ENCODE measurements at places on chromosomes 16 and 17. TPM values are rescaled to one million over a fixed set of nuclear protein-coding genes. Genes with fewer than 3 reads are reported as not detected.

DNA sequence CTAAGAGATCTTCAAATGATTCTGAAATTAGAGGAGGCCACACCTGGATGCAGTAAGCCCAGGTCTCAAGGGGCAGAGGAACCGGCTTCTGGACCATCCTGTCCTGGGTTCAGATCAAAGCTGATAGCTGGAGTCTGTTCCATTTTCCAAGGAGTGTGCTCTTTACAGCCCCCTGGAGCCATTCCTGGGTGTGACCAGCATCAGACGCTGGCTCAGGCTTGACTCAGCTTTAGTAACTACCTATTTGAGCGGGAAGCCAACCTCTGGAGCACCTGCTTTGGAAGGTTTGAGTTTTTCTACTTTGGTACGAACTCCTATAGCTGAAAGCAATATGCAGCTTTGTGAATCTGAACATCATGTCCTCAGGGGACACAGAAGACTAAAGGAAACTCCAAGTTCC lies 12.9 kb upstream of the BBS2 start:
- no peak for DNase-seq

GRCh38 chr16:75224306-75225082 lies 5.7 kb downstream of the CTRB1 start:
- DNase-seq: no peak

- no peak for DNase-seq
These were observed 61.2 kb upstream of the ENDOV start for GRCh38 chr17:80353718-80354275.

GRCh38 chr17:5234645-5235576 lies at the start of gene SCIMP:
Gene SCIMP, minus strand, starts transcription at chr17:5234860. Its CDS starts 105 bp downstream, at chr17:5234755.
- DNase-seq: no peak

- no peak for DNase-seq
These were observed 210.3 kb upstream of the FOXF1 start for GRCh38 chr16:86299882-86300610.

DNA sequence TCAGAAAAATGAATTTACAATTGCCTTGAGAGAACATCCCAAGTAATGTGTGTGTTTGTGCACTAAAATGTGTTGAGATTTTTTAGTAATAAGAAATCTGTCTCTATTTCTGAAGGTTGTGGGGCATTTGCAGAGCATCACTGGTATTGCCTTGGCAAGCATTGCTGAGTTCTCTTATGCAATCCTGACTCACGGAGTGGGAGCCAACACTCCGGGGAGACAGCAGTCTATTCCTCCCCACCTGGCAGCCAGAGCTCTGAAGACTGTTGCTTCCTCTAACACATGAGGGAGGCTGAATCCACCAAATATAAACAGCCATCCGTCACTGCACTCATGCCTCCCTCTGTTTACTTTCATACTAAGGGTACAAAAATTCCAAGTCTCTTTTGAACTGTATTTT lies 10.6 kb downstream of the CNTD1 start:
- peak; percentile 66 for DNase-seq

- DNase-seq: peak; percentile 37
These were observed 405.0 kb downstream of the SHISA9 start for GRCh38 chr16:13306161-13306995.

- no peak for DNase-seq
These were observed 4.1 kb downstream of the RNF167 start for GRCh38 chr17:4944163-4944553.

DNA sequence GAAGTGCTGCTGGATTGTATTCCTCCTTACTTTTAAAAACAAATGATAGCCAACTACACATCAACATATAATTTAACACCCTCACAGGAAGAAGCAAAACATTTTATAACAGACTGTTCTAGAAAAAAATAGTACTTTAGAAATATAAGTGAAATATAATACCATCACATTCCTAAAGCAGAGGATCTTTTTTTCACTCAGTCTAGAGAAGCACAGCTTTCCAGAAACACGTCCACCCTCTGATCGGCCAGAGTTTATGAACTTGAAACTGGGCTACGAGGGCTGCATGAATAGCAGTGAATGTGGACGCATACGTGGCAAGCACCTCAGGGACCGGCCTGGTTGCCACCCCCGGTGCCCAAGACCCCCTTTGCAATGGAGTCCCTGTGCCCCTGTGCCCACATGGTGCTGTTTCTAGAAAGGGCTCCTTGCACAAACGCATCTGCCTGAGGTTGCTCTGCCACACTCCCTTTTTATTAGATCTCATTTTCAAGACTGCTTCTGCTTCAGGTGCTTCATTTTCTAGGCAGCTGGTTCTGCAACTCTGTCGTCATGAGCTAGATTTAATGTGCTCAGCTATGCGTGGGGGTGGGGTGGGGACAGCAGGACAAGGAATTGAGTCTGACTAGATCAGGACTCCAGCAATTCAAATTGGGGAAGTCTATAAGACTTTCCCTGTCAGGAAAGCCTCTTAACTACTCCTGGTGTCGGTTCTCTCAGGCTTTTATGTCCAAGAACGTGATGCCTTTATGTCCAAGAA lies 29.1 kb upstream of the ERN1 start:
- DNase-seq: no peak

DNA sequence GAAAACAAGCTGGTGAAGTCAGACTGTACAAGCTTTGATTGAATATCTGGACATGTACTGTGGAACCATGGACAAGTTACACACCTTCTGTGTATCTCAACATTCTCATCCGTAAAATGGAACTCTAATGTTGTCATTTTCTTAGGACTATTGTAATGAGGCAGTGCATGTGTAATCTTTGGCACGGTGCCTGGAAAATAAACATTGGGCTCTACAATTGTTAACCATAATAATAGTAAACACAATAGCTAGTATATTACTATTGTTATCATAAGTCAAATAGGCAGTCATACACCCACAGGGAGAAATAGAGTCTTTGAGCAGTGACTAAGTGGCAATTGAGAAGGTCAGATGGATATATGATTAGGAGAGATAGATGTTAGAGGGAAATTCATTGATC lies 39.8 kb upstream of the ANKFN1 start:
- DNase-seq: no peak

Gene PDIA2
- total RNA-seq: 0.29 TPM
